Left kidney (tissue), 8 donors: ENCODE measurements at places on chromosomes 12 and 14. TPM values are rescaled to one million over a fixed set of nuclear protein-coding genes. Genes with fewer than 3 reads are reported as not detected.

BBOF1 gene
- 22.3 TPM for polyA plus RNA-seq

REP15 gene
- 2.7 TPM for polyA plus RNA-seq

- no peak for DNase-seq
Measured at GRCh38 chr14:70916300-70916699, 9.0 kb downstream of the PCNX1 start.

DNA sequence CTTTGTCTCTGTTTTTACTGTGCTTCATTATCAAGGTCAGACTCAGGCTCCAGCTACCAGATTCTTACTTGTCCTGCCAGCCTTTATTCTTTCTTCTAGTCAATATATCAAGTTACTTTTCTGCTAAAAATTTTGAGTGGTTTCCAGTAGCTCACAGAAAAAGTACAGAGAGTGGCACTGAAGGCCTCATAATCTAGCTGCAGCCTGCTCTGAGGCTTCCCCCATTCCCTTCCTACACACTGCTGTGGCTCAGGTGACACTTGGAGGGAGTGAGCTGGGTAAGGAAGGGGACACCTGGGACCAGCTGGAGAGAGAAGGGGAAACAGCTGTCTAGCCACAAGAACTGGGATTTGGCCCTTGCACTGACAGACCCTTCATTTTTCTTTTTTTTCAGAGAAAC lies 25.4 kb downstream of the TTC6 start:
- no peak for DNase-seq

SYCP3 gene
- 1.2 TPM for polyA plus RNA-seq

MSI1 gene
- polyA plus RNA-seq: 26.5 TPM

DNA sequence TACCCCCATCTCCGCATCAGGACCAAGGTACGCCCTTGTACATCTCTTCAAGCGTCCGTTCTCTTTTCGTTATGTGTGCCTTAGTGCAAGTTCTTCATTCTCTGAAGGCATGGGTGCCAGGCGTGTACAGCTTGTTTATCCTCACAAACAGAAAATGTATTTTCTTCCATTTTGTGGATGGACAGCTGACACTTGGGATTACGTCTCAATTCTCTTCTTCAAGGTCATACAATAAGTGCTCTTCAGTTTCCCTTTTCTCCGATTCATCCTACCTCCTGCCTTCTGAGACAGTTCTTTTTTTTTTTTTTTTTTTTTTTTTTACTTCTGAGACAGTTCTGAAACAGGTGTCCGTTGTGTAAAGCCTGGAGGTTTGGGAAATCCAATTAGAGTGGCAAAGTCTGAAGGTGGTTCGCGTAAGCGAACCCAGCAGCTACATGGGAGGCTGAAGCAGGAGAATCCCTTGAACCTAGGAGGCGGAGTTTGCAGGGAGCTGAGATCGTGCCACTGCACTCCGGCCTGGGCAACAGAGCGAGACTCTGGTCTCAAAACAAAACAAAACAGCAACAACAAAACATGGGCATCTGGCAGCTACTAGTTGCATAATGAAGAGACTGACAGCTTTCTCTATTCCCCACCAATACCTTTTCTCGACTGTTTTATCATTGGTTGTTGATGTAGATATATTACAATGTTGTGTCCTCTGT lies 734 bp downstream of the COX6A1 start:
- no peak for DNase-seq

STXBP6 gene
- polyA plus RNA-seq: 9.8 TPM

PTPRQ gene
- polyA plus RNA-seq: 53.1 TPM

GRCh38 chr12:6644257-6644596 lies 3.0 kb downstream of the ACRBP start:
- DNase-seq: no peak
